ENCODE measurements at places on chromosomes 6 and 20. TPM values are rescaled to one million over a fixed set of nuclear protein-coding genes. Genes with fewer than 3 reads are reported as not detected.

GRCh38 chr6:159151266-159151855, 17.8 kb upstream of the FNDC1 start:
- no peak overlapping the region for H3K27ac ChIP-seq
- peak; percentile 58 for DNase-seq
- no peak overlapping the region for H3K4me3 ChIP-seq
- H3K36me3 ChIP-seq, result no peaks in the 10 kb centered on the region
- no peaks in the 10 kb centered on the region for H3K27me3 ChIP-seq

DNA sequence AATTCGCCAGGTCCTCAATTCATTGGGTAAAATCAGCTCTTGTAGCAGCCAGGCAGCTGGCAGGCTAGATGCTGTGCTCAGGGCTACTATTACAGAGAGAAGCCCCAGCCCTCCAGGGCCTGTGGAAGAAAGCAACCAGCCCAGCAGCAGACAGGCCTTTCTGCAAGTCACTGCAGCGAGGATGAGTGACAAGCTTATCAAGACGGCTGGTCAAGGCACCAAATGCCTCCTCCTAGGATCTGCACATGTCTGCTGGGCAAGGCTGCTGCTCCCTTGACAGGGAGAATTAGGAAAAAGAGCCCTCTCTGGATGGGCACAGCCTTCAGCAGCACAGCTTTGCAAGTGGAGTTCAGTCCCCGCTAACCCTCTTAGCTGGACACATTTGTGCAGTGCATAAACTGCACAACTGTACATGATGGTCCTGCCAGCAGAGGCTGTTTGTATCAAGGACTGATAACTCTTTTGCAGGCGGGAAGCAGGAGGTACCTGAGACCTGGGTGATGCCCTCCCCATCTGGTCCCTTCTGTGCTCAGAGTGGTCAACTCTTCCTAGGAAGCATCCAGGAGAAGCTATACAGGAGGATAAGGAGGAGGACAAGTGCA, 89.9 kb downstream of the CDC5L start:
- H3K4me3 ChIP-seq, result no peak overlapping the region
- DNase-seq, result no peak
- H3K27ac ChIP-seq, result no peak overlapping the region
- no peaks in the 10 kb centered on the region for H3K27me3 ChIP-seq
- no peaks in the 10 kb centered on the region for H3K36me3 ChIP-seq
- peaks cover 32% of the 10 kb centered on the region for H3K4me1 ChIP-seq

- no peaks in the 10 kb centered on the region for H3K27me3 ChIP-seq
- H3K36me3 ChIP-seq, result no peaks in the 10 kb centered on the region
- H3K27ac ChIP-seq, result no peak overlapping the region
- no peak overlapping the region for H3K4me3 ChIP-seq
Measured at GRCh38 chr20:20938131-20938530, 168.0 kb downstream of the LINC00237 start.

The RAB44 gene
- not detected for total RNA-seq

GRCh38 chr6:111995404-111995803, 58.5 kb upstream of the CCN6 start:
- no peak for DNase-seq
- H3K27ac ChIP-seq, result no peak overlapping the region
- no peaks in the 10 kb centered on the region for H3K27me3 ChIP-seq
- H3K36me3 ChIP-seq, result no peaks in the 10 kb centered on the region
- no peak overlapping the region for H3K4me3 ChIP-seq

GRCh38 chr6:7426447-7427169, 37.0 kb downstream of the RIOK1 start:
- no peaks in the 10 kb centered on the region for H3K36me3 ChIP-seq
- no peaks in the 10 kb centered on the region for H3K27me3 ChIP-seq
- no peak overlapping the region for H3K4me3 ChIP-seq
- H3K4me1 ChIP-seq, result no peaks in the 10 kb centered on the region
- DNase-seq, result no peak
- H3K27ac ChIP-seq, result no peak overlapping the region

DNA sequence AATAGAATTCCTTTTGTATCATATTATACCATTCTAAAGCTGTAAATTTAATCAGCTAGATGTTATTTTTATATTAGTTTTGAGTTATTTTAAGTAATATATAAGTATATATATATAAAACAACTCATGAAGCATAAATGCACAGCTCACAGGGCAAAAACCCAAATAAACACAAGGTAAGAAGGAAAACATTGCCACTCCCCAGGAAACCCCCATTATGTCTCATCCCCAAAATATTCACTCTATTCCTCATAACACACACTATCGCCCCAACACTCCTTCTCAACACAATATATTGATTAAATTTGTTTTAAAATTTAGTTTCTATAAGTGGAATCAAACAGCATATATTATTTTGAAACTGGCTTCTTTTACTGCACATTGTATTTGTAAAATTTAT, 98.6 kb upstream of the FAM83B start:
- H3K36me3 ChIP-seq, result no peaks in the 10 kb centered on the region
- H3K27ac ChIP-seq, result no peak overlapping the region
- no peaks in the 10 kb centered on the region for H3K4me1 ChIP-seq
- no peaks in the 10 kb centered on the region for H3K27me3 ChIP-seq
- no peak for DNase-seq

GRCh38 chr6:19697744-19698290, 139.4 kb upstream of the ID4 start:
- H3K4me1 ChIP-seq, result peaks cover 6% of the 10 kb centered on the region
- peaks cover 14% of the 10 kb centered on the region for H3K27me3 ChIP-seq
- peak; percentile 55 for DNase-seq
- no peak overlapping the region for H3K27ac ChIP-seq
- H3K4me3 ChIP-seq, result no peak overlapping the region

DNA sequence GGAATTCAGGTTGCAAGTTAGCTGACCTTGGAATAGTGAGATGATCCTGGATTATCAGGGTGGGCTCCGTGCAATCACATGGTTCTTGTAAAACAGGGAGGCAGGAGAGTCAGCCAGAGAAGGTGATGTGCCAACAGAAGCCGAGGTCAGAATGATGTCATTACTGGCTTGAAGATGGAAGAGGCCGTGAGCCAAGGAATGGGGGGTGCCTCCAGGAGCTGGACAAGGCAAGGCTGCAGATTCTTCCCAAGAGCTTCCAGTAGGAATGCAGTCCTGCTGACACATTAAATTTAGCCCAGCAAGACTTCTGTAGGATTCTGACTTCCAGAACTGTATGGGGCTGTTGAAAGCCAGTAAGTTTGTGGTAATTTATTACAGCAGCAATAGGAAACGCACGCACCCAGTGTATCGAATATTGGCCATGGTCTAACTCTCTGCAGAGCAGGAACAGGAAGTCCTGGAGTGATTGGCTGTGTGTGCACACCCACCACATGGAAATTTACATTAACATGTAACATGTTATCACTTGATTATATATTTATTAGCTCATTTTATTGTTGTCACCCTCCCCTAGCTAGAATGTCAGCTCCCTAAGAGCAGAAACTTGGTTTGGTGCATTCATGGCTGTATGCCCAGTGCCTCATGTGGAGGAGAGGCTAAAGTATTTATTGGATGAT, 19.1 kb downstream of the SLC24A3 start:
- H3K27ac ChIP-seq, result no peak overlapping the region
- no peak for DNase-seq
- H3K27me3 ChIP-seq, result no peaks in the 10 kb centered on the region
- H3K4me1 ChIP-seq, result no peaks in the 10 kb centered on the region

DNA sequence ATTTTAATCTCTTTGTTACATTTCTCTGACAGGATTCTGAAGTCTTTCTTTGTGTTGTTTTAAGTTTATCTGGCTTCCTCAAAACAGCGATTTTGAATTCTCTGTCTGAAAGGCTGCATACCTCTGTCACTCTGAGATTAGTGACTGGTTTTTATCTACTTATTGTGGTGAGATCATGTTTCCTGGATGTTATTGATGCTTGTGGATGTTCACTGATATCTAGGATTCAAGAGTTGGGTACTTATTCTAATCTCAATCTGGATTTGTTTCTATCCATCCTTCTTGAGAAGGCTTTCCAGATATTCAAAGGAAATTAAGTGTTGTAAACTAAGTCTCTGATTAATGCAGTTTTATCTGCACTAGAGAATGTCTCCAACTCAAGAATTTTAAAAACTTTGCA, 1076.1 kb upstream of the ADGRB3 start:
- H3K4me3 ChIP-seq, result no peak overlapping the region
- H3K27me3 ChIP-seq, result no peaks in the 10 kb centered on the region
- no peaks in the 10 kb centered on the region for H3K36me3 ChIP-seq
- DNase-seq, result no peak

DNA sequence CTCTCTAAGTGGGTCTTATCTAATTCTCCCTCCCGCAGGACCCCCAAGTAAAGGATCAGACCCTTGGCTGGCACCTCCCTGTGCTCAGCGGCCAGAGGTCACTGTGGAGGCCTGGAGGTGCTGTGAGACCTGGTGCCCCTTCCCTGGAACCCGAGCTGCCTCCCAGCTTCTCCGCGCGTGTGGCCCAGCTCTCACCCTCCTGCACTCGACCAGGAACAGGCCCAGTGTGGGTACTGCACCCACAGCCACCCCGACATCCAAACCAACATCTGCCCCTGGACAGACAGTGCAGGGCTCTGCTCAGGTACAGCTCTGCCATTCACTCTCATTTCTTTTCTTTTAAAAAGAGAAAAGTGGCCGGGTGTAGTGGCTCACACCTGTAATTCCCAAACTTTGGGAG, 42.4 kb downstream of the TMEM242 start:
- H3K27me3 ChIP-seq, result no peaks in the 10 kb centered on the region
- H3K4me1 ChIP-seq, result no peaks in the 10 kb centered on the region
- no peak overlapping the region for H3K27ac ChIP-seq
- H3K36me3 ChIP-seq, result no peaks in the 10 kb centered on the region

The CRISP3 gene
- total RNA-seq, result not detected

DNA sequence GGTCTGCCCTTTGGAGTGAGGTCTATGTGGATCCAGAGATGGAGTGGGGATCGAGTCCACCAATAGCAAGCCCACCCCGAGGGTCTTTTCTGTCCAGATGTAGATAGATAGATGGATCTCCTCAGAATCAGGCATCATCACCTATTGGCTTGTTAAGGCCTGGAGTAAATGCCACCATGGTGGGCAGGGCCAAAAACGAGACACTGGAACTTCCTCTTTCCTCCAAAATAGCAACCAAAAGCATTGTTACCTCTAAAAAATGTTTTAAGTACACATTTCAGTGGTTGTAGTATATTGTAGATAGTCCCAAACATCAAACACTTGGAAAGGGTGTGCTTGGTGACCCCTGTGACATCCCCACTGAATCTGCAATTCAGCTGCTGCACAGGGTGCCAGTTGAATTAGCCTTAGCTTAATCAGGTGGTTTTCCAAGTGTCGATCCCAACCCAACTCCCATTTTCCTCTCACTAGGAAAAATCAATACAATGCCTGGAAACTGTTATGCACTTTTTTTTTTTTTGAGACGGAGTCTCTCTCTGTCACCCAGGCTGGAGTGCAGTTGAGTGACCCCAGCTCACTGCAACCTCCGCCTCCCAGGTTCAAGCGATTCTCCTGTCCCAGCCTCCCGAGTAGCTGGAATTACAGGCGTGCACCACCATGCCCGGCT, 35.0 kb upstream of the NELFCD start:
- DNase-seq, result no peak
- no peak overlapping the region for H3K4me3 ChIP-seq
- no peaks in the 10 kb centered on the region for H3K36me3 ChIP-seq
- no peak overlapping the region for H3K27ac ChIP-seq

GRCh38 chr6:166467436-166468000, 84.8 kb upstream of the MPC1 start:
- DNase-seq, result no peak
- no peaks in the 10 kb centered on the region for H3K4me1 ChIP-seq
- no peak overlapping the region for H3K4me3 ChIP-seq
- H3K27ac ChIP-seq, result no peak overlapping the region
- no peaks in the 10 kb centered on the region for H3K27me3 ChIP-seq

DNA sequence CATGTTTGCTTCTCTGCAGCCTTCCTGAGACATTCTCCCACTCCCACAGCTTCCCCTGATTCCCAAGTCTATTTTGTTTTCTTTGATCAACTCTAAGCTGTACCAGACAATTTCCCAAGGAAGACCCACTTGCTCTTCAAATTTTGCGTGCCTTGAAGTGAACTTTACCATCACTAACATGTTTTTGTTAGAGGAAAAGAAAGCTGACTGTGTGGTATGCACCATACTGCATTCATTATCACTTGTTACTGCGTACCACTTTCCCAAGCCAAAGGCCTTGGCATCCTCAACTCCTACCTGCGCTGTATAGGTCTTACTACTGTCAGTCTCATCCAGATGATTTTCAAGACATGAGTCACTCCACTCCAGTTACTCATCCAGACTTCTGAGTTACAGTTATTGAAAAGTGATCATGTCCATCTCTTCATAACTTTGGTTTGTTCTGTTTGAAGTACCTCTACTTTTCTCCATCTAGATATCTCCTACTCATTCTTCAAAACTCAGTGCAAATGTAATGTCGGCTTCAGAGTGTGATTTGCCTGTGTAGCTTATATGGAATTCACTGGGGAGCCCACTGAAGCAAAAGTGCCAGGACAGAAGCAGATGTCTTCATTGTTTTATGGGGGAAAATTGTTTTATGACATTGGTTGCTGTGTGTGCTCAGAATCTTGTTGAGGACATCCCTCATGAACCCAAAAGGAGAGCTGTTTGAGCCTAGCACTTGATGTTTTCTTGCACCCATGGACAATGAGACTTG, 5.2 kb downstream of the RPS12 start:
- H3K27me3 ChIP-seq, result no peaks in the 10 kb centered on the region
- H3K27ac ChIP-seq, result 0 out of 2 replicates have a peak overlapping the region, but pooled peaks have one; percentile 22
- no peak for DNase-seq
- peaks cover 54% of the 10 kb centered on the region for H3K36me3 ChIP-seq
- H3K4me1 ChIP-seq, result peaks cover 10% of the 10 kb centered on the region

The HUS1B gene
- not detected for total RNA-seq

DNA sequence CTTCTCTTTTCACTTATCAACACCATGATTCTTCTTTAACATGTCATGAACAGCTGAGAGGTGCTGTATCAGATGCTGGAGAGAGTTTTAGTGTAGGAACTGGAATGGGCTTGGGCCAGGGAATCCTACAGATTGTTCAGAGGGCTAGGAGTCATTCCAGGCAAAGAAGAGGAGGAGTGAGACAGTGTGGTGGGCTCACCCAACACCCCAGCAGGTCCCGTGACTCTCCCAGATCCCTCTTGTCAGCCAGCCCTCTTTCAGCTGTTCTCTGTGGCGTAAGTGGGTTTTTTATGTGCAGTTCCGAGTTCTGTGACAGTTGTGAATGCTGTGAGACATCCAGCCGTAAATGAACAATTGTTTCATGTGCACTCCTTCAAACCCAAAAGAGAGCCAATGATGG, 31.4 kb upstream of the CEP162 start:
- no peaks in the 10 kb centered on the region for H3K27me3 ChIP-seq
- no peaks in the 10 kb centered on the region for H3K36me3 ChIP-seq
- H3K27ac ChIP-seq, result peak overlapping the region; percentile 67
- no peak for DNase-seq
- no peak overlapping the region for H3K4me3 ChIP-seq

Measured in SJSA1 (cell line).